ENCODE measurements at places on chromosomes 13 and 19.

DNA sequence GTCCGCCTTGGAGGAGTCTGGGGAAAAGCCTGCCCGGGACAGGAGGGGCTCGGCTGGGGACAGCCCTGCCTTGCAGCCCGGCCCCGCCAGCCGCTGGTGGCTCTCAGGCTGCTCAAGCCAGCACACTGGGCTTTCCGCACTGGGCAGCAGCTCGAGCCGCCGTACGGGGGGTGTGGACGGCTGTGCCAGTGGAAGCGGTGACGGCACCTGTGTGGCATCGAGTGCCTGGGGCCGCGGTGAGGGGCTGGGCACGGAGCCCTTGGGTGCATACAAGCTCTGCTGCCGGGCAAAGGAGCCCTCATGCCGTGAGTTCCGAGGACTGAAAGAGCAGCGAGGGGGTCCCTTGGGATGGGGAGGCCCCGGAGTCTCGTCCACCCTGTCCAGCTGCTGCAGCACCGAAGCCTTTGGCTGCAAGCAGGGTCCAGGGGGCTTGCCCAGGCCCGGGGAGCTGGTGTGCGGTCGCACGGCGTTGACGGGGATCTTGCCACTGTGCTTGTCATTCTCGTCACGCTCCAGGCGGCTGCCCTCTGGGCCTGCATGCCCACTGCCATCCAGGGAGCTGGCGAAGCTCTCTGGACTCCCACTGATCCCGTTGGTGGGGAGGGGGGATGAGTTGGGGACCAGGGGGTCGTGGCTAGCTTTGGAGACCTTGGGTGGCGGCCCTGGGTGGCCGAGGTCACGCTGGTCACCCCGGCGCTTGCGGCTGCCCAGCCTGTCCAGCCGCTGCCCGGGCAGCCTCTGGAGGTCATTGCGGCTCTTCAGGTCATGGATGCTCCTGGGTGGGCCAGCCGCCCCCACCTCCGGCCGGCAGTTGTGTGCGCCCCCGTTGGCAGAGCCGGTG is 4.7 kb upstream of the SLC35E1 start:
- no peak for DNase-seq

- DNase-seq, result no peak
These were observed 6.6 kb downstream of the ANKRD10 start for GRCh38 chr13:110907951-110908898.

DNA sequence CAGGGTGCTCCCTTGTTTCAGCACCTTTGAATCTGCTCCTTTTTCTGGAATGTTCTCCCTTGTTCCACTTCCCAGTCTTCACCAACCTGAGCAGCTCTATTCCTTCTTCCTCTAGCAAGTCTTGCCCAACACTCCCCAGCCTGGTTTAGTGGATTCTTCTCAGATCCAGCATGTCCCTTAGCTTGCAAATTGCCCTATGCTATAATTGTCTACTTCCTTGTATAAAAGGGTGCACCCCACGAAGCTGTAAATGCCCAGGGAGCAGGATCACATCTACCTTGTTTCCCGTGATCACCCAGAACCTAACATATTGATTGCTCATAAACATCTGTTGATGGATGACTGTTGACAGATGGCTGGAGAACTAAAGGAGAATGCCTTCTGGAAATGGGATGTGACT is 93.2 kb upstream of the C1QTNF9B start:
- DNase-seq, result no peak

DNA sequence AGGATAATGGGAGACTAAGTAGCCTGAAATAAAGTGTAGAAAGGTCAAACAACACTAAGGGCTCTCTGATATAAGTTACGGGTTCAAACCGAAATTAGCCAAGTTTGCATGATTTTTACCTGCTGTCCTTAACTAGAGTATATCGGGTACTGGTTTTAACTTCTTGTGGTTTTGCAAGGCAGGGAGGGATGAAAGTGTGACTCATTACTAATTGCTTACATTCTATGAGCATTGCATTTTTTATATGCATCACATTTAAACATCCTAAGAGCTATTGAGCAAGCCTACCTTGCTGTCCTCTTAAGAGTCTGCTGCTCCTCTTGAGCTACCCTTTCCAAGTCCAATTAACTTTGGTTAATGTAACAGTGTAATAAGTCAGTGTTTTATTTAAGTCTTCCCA is 415.4 kb downstream of the SLITRK5 start:
- no peak for DNase-seq

DNA sequence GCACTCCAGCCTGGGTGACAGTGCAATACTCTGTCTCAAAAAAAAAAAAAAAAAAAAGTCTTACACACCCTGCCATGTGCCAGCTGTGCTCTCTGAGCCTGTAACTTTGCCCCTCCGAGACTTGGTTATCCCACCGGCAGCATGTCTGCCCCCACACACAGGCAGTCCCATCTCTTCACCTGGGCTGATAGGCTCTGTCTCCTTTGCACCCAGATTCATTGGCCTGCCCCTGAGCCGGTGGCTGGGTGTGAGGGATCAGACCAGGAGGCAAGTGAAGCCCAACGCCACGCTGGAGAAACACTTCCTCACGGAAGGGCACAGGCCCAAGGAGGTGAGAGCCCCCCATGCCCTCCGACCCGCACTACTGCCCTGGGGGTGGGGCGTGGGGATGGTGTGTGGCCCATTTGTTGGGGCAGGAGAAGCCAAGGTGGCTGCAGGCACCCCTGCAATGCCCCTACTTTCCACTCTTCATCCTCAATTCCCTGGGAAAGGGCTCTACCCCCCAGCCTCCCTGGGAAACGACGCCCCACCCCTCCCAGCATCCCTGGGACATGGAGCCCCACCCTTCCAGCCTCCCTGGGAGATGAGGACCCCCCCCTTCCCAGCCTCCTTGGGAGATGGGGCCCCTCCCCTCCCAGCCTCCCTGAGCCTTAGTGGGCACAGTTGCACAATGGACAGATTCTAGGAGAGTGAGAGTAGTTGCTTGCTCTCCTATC is 45.3 kb downstream of the CERS4 start:
- DNase-seq, result no peak

DNA sequence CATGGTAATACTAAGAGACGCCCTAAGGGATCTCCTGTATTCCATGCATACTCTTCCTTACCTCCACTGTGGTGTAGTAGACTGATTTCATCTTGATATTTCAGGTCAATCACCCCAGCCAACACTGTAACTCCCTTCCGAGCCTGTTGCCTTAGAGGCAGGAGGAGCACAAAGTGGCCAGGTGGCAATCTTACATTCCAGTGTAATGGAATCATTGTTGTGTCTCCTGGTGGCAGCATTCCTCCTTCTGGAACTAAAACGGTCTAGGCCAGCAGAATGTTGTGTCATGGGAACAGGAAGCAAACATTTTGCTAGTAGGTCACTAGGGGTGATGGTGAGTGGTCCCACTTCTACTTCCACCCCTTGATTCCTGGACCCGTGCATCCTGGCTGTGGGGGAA is 405.7 kb upstream of the SLC10A2 start:
- no peak for DNase-seq

GRCh38 chr19:15358918-15359317 is 20.7 kb downstream of the AKAP8 start:
- no peak for DNase-seq

DNA sequence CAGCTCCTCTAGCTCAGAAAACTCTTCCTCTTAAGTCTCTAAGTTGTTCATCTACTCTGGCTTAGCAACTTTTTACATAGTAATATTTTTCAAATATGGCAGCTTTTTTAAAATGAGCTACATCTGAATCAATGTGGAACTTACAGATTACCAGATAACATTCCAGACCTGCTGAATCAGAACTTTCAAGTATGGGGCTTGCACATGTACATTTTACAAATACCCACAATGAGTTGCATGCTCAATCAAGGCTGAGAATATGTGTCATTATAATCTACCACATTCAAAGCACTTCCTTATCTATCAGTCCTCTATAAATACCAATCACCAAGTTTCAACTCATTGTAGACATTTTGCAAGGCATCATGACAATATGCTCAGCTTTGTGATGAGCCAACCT is 383.1 kb downstream of the FGF14 start:
- no peak for DNase-seq
